Spleen (tissue), 13 donors: ENCODE measurements at places on chromosomes 11 and 22.
A peak's percentile ranks its signal among the peaks of the same experiment; 100 is the strongest.

DNA sequence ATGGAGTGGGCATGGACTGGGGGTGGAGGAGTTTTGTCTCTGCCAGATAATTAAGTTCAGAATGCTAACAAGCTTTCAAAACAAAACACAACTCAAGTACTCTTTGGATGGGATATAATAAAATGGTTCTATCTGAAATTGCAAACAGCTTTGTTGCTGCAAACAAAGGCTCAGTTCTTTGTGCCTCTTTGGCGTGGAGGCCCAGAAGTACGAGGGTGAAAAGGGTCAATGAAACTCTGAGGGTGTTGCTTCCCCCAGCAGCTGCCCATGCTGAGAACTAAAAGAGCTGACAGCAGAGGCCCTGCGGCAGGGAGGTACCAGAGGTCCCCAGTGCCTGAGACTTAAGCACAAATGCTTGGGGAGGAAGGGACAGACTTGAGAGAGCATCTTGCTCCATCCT, 26.5 kb upstream of the IGSF22 start:
- H3K27me3 ChIP-seq, result no peaks in the 10 kb centered on the region
- H3K27ac ChIP-seq, result no peak overlapping the region
- no peaks in the 10 kb centered on the region for H3K36me3 ChIP-seq
- no peak overlapping the region for H3K4me3 ChIP-seq

DNA sequence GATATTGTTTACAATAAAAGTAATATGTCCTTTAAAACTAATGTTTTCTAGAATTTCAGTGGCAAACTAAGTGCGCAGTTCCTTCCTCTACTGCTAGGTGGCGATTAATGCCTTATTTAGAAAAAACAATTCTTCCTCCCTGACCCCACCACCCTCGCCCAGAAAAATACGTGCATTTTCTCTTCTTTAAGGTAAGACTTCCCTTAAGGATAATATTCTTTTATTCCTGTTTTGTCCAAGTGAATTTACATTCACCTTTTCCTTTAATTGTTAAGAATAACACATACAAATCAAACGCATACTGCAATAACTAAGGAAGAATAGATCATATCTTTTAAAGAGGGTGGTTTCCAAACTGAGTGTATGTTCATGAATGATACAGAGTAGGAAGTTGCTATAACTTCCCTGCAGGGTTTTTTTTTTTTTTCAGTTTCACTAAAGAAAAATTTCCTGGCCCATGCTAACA, 17.0 kb upstream of the PSMA1 start:
- no peaks in the 10 kb centered on the region for H3K27me3 ChIP-seq
- no peak for DNase-seq
- H3K4me1 ChIP-seq, result peaks cover 53% of the 10 kb centered on the region
- peak overlapping the region; percentile 72 for H3K27ac ChIP-seq

GRCh38 chr11:35714882-35715627, 52.5 kb downstream of the TRIM44 start:
- H3K27me3 ChIP-seq, result no peaks in the 10 kb centered on the region
- DNase-seq, result no peak
- no peak overlapping the region for H3K27ac ChIP-seq
- no peaks in the 10 kb centered on the region for H3K36me3 ChIP-seq
- H3K4me1 ChIP-seq, result peaks cover 12% of the 10 kb centered on the region
- no peak overlapping the region for H3K4me3 ChIP-seq

GRCh38 chr22:48897645-48898370, 929.9 kb downstream of the BRD1 start:
- peak; percentile 63 for DNase-seq
- no peaks in the 10 kb centered on the region for H3K27me3 ChIP-seq
- H3K4me3 ChIP-seq, result no peak overlapping the region

DNA sequence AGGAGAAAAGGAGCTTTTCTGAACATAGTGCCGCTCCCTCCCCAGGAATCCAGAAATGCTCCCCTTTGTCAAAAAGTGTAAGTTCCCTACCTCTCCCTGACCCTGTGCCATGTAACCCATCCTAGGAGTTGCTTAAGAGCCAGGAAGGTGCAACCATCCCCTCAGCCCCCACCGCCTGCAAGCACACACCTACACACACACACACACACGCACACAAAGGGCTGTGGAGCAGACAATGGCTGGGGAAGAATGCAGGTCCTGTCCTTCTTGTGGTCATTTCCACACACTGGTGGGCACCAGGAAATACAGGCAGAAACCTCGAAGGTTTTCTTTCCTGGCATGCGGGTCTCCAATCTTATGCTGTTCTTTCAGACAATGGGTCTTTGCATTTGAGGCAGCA, 1.2 kb downstream of the P2RX3 start:
- no peak overlapping the region for H3K27ac ChIP-seq
- no peaks in the 10 kb centered on the region for H3K27me3 ChIP-seq
- H3K4me3 ChIP-seq, result no peak overlapping the region

GRCh38 chr11:11577251-11577855, 44.5 kb downstream of the GALNT18 start:
- no peak for DNase-seq
- H3K4me3 ChIP-seq, result no peak overlapping the region
- H3K27ac ChIP-seq, result no peak overlapping the region
- no peaks in the 10 kb centered on the region for H3K27me3 ChIP-seq
- no peaks in the 10 kb centered on the region for H3K4me1 ChIP-seq

GRCh38 chr11:68031144-68031464, 623 bp downstream of the NDUFS8 start:
- DNase-seq, result no peak
- peak overlapping the region; percentile 92 for H3K27ac ChIP-seq
- H3K4me1 ChIP-seq, result peaks cover 11% of the 10 kb centered on the region
- H3K27me3 ChIP-seq, result no peaks in the 10 kb centered on the region
- peaks cover 8% of the 10 kb centered on the region for H3K36me3 ChIP-seq

GRCh38 chr11:42825598-42825997, 486.2 kb upstream of the API5 start:
- H3K27ac ChIP-seq, result no peak overlapping the region
- no peaks in the 10 kb centered on the region for H3K36me3 ChIP-seq
- no peaks in the 10 kb centered on the region for H3K27me3 ChIP-seq
- DNase-seq, result no peak
- H3K4me1 ChIP-seq, result no peaks in the 10 kb centered on the region

DNA sequence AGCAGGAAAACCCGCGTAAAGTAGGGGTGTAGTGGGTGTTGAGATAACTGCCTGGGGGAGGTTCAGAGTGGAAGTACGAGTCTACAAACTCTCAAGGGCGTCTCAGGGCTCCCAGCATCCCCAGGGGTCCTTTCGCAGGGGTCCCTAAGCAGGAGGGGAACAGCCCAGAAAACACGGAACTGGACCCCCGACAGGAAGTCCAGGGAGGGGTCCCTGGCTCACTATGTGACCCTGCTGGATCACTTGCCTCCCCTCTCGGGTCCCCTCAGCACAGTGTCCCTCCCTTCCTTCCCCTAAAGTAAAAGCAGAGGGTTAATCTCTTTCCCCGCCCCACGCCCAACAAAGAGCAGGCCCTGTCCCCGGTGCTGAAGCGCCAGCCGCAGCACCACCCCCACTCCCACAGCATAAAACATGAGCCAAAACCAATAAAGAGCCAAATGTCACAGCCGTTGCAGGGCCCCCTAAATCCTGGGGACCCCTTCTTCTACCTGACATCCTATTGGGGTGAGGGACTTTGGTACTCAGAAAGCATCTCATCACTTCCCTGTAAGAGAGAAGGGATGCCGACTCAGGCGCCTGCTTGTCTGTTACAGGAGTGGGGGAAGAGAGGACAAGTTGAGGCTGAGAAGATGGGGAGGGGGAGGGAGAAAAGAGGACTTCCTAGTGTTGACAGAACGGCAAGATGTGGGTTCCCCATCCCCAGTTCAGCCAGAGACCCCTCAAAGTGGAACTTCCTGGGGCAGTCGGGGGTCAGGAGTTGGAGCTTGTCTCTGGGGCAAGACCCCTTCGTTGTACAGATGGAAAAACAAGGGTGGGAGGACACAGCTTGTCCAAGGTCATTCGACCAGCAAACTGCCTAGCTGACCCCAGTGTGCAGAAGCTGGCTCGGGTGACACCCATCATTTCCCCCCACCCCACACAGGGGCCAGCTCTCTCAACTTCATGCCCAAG, 1.4 kb upstream of the NEFH start:
- no peak overlapping the region for H3K4me3 ChIP-seq
- H3K36me3 ChIP-seq, result no peaks in the 10 kb centered on the region
- DNase-seq, result no peak
- no peak overlapping the region for H3K27ac ChIP-seq
- peaks cover 22% of the 10 kb centered on the region for H3K27me3 ChIP-seq

- no peak for DNase-seq
- H3K27ac ChIP-seq, result no peak overlapping the region
- no peak overlapping the region for H3K4me3 ChIP-seq
- H3K27me3 ChIP-seq, result no peaks in the 10 kb centered on the region
- H3K36me3 ChIP-seq, result no peaks in the 10 kb centered on the region
Measured at GRCh38 chr11:21933095-21933494, 259.8 kb upstream of the ANO5 start.

DNA sequence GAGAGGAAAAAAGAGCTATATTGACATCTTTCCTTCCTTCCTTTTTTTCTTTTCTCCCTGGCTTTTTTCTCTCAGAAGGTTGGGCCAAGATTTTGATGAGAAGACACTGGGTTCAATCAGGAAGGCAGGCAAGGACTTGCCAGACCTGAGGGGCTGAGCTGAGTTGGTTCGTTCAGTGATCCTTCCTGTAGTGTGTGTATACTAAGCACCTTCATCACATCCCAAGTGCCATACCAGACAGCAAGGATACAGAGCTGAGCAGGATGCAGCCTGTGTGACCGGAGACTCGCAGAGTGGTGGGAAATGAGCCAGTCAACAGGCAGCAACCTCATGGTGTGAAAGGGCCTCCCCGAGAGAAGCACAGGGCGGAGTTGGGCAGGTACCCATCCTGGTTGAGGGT, 95.5 kb downstream of the SPON1 start:
- H3K27me3 ChIP-seq, result no peaks in the 10 kb centered on the region
- no peak for DNase-seq
- H3K36me3 ChIP-seq, result no peaks in the 10 kb centered on the region
- H3K27ac ChIP-seq, result no peak overlapping the region
- no peak overlapping the region for H3K4me3 ChIP-seq
- no peaks in the 10 kb centered on the region for H3K4me1 ChIP-seq

GRCh38 chr11:122664188-122664587, 8.7 kb downstream of the UBASH3B start:
- no peak for DNase-seq
- no peaks in the 10 kb centered on the region for H3K27me3 ChIP-seq
- H3K27ac ChIP-seq, result peak overlapping the region; percentile 49
- H3K4me3 ChIP-seq, result no peak overlapping the region
- peaks cover 5% of the 10 kb centered on the region for H3K36me3 ChIP-seq
- H3K4me1 ChIP-seq, result peaks cover 100% of the 10 kb centered on the region

GRCh38 chr11:11709447-11710239, 87.8 kb upstream of the GALNT18 start:
- no peaks in the 10 kb centered on the region for H3K36me3 ChIP-seq
- H3K27ac ChIP-seq, result no peak overlapping the region
- H3K27me3 ChIP-seq, result no peaks in the 10 kb centered on the region
- H3K4me3 ChIP-seq, result no peak overlapping the region

- H3K4me3 ChIP-seq, result no peak overlapping the region
- no peaks in the 10 kb centered on the region for H3K4me1 ChIP-seq
- H3K27me3 ChIP-seq, result no peaks in the 10 kb centered on the region
- H3K36me3 ChIP-seq, result no peaks in the 10 kb centered on the region
Measured at GRCh38 chr11:76242004-76242779, 35.9 kb upstream of the WNT11 start.

DNA sequence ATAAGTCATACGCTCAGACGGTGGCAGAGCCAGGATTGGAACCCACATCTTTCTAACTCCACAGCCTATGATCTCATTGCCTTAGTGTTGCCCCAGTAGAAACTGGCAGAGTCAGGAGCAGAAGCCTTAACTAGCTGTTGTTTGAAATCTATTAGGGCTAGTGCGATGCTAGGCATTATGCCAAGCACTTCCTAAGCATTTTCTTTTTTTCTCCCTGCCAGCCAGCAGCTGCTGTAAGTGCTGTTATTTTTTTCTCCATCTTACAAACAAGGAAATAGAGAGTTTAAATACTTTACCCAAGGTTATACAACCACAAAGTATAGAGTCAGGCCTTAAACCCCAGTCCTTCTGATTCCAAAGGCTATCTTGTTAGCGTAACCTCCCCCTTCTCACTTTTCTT, 161.0 kb upstream of the SORL1-AS1 start:
- peaks cover 6% of the 10 kb centered on the region for H3K36me3 ChIP-seq
- DNase-seq, result no peak
- H3K4me3 ChIP-seq, result no peak overlapping the region
- no peak overlapping the region for H3K27ac ChIP-seq
- H3K4me1 ChIP-seq, result no peaks in the 10 kb centered on the region

GRCh38 chr11:13386567-13386966, 76.5 kb downstream of the BTBD10 start:
- H3K4me1 ChIP-seq, result no peaks in the 10 kb centered on the region
- no peak for DNase-seq
- no peaks in the 10 kb centered on the region for H3K27me3 ChIP-seq
- H3K36me3 ChIP-seq, result peaks cover 45% of the 10 kb centered on the region
- H3K27ac ChIP-seq, result no peak overlapping the region
- no peak overlapping the region for H3K4me3 ChIP-seq

DNA sequence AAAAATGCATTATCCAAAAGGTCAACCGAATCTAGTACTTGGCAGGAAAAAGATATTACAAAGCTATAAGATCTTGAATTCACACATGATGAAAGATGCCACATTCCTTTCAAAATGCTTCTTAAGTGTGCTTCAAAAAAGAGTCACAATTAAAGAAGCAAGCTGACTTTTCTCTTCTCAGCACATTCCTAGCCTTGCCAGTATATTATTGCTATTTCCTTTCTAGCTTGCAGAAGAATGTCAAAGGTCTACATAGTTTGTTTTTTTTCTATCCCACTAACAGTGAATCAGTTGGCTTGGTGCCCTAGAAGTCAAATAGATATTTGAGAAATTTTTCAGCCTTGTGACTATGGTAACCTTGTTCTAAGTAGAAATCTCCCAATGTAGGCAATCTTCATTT, 56.8 kb downstream of the GUCY1A2 start:
- H3K27ac ChIP-seq, result no peak overlapping the region
- H3K4me1 ChIP-seq, result no peaks in the 10 kb centered on the region
- no peak for DNase-seq

GRCh38 chr22:50221410-50222300, 20.8 kb downstream of the SELENOO start:
- H3K4me1 ChIP-seq, result no peaks in the 10 kb centered on the region
- H3K27me3 ChIP-seq, result no peaks in the 10 kb centered on the region
- no peak overlapping the region for H3K4me3 ChIP-seq
- H3K36me3 ChIP-seq, result peaks cover 11% of the 10 kb centered on the region
- DNase-seq, result no peak

DNA sequence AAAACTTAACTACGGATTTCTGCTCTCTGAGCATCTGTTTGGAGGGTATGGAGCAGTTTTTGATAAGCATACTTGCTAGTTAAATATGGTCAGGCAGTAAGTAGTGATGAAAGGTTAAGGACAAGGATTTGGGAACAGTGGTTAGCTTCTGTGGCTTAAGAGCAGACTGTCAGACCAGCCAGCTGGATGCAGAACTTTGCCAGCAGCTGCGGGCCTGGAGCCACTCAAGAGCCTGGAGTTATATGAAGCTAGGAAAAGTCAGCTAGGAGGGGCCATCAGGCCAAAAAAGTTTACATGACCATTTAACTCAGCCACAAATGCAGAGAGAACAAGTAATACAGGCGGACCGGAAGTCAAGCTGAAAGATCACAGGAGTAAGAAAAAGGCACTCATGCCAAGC, 1817.7 kb downstream of the LRRC4C start:
- no peaks in the 10 kb centered on the region for H3K27me3 ChIP-seq
- DNase-seq, result no peak
- H3K36me3 ChIP-seq, result no peaks in the 10 kb centered on the region
- H3K4me3 ChIP-seq, result no peak overlapping the region
- no peak overlapping the region for H3K27ac ChIP-seq

GRCh38 chr22:20585639-20586402, 78.4 kb downstream of the MED15 start:
- no peak overlapping the region for H3K4me3 ChIP-seq
- H3K4me1 ChIP-seq, result no peaks in the 10 kb centered on the region
- no peaks in the 10 kb centered on the region for H3K27me3 ChIP-seq
- H3K36me3 ChIP-seq, result peaks cover 14% of the 10 kb centered on the region
- peak; percentile 62 for DNase-seq
- no peak overlapping the region for H3K27ac ChIP-seq
